ENCODE measurements at places on chromosomes 6 and 20.

DNA sequence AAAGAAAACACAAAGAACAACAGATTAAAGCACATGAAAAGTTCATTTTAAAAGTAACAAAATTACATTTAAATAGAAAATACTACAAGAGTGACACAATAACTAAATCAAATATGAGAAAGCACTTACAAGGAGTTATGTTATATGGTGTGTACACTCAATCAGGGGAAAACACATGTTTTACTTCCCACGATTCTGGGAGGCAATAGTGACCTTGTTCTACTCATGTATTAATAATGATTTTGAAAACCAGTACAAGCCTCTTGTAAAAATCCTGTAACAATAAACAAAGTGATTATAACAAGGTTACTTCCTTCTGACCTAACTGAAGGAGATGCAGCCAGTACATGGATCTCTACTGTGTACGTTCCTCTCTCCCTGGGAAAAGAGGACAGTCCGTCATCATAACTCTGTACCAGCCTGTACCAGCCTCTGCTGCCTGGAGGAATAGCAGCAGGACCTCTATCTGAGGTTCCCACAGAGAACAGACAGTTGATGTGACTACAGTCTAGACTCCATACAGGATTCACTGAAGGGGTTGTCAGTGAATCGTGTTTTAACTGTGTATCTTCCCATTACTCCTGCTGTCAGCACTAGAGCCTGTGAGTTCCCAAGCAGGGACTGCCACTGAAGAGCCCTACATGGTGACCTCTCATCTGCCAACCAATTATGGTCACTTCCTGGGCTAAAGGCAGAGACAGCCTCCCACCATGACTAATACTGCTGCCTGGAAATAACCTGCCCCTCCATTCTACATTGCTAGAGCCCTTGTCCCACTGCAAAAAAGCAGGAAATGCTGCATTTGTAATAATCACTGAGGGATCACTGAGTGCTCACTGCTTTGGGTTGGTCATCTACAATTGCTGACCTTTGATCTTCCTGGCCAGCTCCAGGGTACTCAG is 149.7 kb downstream of the KIF16B start:
- no peak for DNase-seq

DNA sequence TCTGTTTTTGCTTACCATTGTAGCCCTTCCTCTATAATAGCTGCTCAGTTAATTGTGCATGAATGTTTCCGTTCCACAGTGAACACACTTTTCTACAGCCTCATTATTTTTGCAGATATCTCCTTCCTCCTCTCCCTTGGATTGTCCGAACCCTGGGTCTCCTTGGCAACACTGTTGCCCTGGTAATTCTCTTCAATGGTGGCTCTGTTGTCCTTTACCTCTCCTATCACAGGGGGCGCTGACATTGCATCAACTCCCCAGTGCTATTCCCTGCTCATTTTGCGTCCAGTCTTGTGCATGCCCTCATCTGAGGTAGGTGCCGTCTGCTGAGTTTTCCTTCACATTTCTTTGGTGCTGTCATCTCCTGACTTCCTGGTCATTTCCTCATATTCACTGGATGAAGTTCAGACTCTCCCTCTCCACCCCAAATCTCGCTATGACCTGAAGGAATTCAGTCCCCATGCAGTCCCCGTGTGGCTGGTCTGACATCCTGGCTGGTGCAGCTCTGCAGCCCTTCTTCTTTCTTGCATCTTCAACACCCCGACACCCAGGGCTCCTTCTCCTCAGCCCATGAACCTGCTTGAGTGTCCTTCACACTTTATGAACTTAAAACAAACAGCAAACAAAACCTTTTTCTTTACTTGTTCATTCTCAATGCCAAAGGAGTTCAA is 21.1 kb downstream of the PHACTR2 start:
- DNase-seq, result no peak

- DNase-seq, result no peak
Measured at GRCh38 chr6:89146718-89147700, 1.2 kb downstream of the PM20D2 start.

DNA sequence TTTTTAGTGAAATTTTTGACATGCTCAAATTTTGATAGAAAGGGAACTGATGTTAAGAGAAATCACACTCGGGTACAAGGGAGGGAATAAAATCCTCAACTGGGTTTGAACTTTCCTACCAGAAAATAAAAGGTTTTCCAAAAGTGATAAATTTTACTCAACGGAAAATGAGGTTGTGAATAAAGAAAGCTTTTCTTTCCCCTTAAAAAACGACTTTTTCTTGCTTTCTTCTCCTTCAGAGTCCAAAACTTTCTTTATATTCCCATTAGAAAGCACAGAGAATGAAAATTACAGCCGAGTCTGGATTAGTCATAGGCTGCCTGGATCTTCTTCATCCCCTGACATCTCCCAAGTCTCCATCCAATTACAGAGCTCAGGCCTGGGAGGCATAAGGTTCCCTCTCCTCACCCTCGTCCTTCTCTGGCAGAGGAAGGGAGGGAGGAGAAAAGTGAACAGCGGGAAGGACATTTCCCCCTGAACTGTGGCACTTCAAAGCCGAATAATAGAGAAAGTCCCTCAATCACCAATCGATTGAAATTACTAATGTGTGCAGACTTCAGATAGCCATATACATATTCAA is 28.1 kb upstream of the QKI start:
- DNase-seq, result no peak

DNA sequence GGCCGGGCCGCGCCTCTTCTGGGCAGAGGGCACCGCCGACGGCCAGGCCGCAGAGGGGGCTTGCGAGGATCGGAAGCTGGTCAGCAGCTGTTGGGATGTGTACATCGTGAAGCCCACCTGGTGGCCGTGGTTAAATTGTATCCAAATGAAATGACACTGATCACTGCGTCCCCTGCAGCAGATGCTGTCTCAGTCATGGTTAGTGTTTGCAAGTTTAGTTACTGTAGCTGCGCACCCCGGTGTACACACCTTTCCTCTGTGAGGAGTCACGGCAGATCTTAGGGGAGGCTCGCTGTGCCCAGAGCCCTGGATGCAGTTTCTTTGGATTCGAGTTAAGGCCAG is 653 bp downstream of the NAA20 start:
- DNase-seq, result no peak

- DNase-seq, result no peak
Measured at GRCh38 chr20:25252230-25252651, 4.4 kb downstream of the PYGB start.

DNA sequence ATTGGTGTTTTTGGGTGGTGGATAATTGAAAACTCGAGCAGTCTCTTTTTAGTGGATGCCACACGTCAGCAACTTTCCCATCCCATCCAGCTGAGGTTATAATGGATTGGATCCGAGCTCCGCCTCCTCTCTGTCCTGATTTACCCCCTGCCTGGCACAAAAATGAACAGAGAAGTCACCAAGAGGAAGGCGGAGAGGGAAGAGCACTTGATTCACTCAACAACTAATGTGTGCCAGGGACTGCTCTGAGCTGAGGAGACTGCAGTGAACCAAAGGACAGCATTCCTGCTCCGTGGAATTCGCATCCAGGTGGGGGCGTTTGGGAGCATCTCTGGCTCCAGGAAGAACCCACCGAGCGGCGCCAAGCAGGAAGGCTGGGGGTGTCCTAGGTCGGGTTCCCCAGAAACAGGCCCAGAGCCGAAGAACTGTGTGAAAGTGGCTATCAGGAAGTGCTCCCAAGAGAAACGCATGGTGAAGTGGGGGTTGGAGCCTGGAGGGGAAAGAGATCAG is 95.8 kb upstream of the NAA20 start:
- no peak for DNase-seq

DNA sequence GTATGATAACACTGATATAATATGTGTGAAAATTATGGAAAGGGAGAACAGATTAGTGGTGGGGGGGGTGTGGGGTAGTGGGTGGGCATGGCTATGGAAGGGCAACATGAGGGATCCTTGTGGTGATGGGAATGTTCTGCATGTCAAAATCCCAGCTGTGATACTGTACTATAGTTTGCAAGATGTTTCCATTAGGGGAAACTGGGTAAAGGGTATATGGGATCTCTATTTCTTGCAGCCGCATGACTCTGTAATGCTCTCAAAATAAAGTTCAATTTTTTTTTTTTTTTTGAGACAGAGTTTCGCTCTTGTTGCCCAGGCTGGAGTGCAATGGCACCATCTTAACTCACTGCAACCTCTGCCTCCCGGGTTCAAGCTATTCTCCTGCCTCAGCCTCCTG is 14.3 kb downstream of the ZBTB2 start:
- DNase-seq, result no peak

- no peak for DNase-seq
Measured at GRCh38 chr6:14077193-14077867, 40.2 kb upstream of the CD83 start.

DNA sequence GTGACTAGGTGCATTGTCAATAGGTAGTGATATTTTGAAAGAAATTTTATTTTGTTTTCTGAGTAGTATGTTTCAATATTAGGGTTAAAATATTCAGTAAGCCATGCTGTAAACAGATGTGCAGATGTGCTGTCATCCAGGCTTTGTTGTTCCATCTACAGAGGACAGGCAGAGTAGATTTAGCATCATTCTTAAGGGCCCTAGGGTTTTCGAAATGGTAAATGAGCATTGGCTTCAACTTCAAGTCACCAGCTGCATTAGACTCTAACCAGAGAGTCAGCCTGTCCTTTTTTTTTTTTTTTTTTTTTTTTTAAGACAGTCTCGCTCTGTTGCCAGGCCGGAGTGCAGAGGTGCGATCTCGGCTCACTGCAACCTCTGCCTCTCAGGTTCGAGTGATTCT is 27.1 kb upstream of the BACH2 start:
- no peak for DNase-seq

DNA sequence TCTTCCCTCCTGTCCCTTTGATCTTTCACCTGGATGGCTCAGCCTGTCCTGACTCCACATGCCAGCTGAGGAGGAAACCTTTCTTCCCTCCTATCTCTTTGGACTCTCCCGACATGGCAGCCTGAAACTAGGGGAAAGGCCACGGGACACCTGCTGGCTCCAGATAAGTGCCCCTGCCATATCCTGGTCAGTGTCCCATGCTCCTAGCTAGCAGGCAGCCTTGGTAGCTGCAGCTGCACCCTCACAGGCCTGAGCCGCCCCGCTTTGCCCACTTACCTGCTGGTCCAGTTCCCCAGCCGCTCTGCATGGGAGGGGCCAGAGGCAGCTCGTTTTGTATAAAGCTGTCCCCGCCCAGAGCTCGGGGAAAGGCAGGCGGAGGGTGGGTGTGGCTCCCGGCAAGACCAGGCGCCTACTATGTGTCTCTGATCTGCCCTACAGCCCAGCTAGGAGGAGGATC is 7.4 kb upstream of the SLC52A3 start:
- DNase-seq, result no peak

DNA sequence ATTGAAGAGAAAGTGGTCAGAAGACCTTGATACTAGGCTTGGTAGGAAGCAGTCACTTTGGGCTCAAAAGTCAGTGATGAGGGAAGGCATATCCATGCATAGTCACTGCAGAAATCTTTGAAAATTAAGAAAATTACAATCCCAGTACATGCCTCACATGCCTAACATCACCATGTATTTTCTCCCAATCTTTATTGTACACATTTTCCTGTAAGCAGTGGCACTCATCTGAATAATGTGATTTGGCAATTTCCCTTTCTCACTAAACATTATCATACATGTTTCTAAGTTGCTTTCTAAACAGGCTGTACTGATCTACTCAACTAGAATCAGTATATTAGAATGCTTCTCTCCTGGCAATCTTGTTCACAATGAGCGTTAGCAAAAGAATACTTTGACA is 280.7 kb upstream of the SUPT3H start:
- DNase-seq, result no peak

GRCh38 chr6:7674291-7674690 is 51.6 kb upstream of the BMP6 start:
- no peak for DNase-seq

GRCh38 chr20:10357974-10358373 is 76.0 kb downstream of the MKKS start:
- DNase-seq, result no peak

DNA sequence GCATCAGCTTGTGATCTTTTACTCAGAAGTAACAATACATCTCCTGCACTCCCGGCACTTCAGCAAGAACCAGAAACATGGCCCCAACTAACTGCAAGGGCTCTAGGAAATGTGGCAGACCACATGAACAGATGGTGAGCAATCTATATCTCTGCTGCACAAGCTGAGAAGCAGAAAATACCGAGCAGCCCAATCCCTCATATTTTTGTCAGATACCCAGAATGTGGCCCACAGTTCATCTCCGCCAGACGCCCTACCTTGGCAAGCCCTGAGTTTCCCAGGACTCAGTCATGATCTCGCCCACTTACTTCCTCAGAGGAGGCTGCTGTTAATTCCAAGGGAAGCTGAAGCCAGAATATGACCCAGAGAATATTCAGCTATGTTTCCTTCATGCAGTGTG is 63.1 kb upstream of the PHACTR1 start:
- DNase-seq, result no peak

DNA sequence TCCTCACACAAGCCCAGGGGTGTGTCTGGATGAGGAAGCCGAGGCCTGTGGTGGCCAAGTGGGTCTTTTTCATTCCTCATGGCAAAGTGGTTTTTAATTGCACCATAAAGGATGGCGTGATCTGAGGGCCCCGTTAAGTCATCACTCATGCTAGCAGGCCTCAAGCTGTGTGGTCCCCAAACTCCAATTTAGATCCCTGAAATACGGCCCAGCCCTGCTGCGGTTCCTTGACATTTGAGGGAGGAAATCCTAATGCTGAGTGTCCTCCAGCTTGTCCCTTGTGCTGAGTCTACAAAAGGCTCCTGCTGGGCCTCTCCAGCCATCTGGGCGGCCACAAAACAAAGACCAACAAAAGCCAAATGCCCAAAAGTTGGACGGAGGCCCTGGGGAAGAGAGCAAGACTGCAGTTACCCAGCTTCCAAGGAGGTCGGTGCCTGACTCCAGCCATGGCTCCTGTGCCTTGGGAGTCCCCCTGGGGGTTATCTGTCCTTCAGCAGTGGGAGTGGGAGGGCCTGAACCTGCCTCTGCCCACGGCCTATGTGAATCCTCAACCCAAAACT is 162.3 kb upstream of the PDE10A start:
- no peak for DNase-seq

GRCh38 chr6:169188475-169188874 is 65.2 kb downstream of the THBS2 start:
- no peak for DNase-seq

DNA sequence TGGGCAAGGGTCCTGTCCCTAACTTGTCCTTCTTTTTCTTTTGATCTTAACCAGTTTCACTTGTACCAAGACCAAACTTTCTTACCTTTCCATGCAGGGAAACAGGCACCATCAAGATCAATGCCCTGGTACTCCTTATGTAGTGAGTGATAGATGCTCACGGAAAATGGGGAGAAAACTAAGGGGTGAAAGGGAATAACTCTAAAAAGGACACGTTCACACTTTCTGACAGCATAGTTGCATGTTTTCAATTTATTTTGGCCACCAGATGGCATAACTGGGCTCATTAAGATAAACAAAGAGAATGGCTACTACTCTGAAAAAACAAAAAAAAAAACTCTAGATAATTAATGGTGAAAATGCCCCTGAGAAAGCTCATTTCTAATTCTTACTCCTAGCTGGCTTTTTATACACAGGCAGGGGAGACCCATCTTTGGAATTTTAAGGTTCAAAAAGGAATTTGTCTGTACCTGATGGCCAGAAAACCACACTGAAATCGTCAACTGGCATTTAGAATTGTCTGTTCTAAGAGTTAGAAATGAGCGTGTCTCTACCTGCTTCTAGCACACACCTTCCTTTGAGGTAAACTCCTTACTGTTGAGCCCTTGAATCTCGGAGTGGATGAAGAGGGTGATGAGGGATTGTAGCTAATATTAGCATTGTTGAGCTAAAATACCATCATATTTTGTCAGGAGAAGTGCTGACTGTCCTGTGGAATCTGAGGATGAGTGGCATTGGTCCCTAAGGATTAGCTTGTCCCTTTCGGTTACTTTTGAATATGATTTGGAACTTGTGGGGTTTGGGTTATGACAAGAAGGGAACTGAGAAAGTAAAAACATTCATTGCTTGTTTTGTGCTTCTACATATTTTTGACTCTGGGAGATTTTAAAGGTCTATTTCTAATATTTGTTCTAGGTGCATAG is 62.2 kb upstream of the DDR1 start:
- DNase-seq, result no peak

Measured in stimulated activated CD4-positive, alpha-beta T cell treated with anti-CD3 and anti-CD28 coated beads, Interleukin-2, amount 100 ng/mL, for 48 hours (primary cell).